ENCODE measurements at places on chromosomes 3 and 15. TPM values are rescaled to one million over a fixed set of nuclear protein-coding genes. Genes with fewer than 3 reads are reported as not detected.
A peak's percentile ranks its signal among the peaks of the same experiment; 100 is the strongest.

Gene NEK11
- total RNA-seq: 4.9 TPM

Gene AGBL1
- 0.05 TPM for total RNA-seq

GRCh38 chr15:92636908-92637481, 18.6 kb downstream of the FAM174B start:
- H3K4me3 ChIP-seq: no peak overlapping the region
- H3K4me1 ChIP-seq: peaks cover 11% of the 10 kb centered on the region
- no peak for DNase-seq
- H3K27ac ChIP-seq: no peak overlapping the region

DNA sequence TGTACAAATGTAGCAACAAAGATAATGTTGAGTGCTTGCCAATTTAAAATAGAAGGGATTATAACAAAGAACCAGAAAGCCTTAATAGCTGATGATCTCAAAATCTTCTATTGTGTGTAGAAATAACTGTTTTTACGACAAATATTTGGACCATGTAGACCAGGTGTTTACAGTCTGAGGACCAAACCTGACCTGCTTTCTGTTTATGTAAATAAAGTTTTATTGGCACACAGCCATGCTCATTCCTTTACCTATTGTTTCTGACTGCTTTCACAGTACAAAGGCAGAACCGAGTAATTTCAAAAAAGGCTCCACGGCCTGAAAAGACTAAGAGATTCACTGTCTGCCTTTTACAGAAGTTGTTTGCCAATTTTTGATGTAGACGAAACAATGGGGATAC, 91.8 kb downstream of the GOLIM4 start:
- no peaks in the 10 kb centered on the region for H3K27me3 ChIP-seq
- no peak overlapping the region for H3K27ac ChIP-seq
- peaks cover 3% of the 10 kb centered on the region for H3K36me3 ChIP-seq

DNA sequence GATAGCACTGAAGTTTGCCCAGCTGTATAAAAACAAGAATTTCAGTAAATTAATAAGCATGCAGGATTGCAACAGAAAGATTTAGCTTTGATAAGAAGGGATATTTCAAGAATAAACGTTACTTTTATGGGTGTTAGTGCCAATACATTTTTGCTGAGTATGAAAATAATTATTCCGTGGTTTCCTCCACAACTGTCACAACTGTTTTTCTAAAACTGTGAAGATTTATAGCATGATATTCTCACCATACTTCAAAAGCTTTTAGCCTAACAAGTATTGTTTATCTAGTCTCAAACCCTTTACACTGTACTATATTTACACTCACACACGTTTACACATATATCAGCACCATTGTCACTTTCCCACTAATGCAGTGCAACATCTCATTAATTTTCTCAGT, 200.5 kb downstream of the TPRG1 start:
- H3K4me1 ChIP-seq: no peaks in the 10 kb centered on the region
- no peaks in the 10 kb centered on the region for H3K36me3 ChIP-seq
- no peak for DNase-seq
- no peaks in the 10 kb centered on the region for H3K27me3 ChIP-seq
- no peak overlapping the region for H3K4me3 ChIP-seq
- no peak overlapping the region for H3K27ac ChIP-seq

Gene MITF
- 2.7 TPM for total RNA-seq

GRCh38 chr3:196517919-196518318, 2.8 kb upstream of the SMCO1 start:
- peaks cover 25% of the 10 kb centered on the region for H3K36me3 ChIP-seq
- no peak for DNase-seq
- H3K27ac ChIP-seq: no peak overlapping the region
- H3K27me3 ChIP-seq: no peaks in the 10 kb centered on the region

Gene GPR27
- 9.4 TPM for total RNA-seq

DNA sequence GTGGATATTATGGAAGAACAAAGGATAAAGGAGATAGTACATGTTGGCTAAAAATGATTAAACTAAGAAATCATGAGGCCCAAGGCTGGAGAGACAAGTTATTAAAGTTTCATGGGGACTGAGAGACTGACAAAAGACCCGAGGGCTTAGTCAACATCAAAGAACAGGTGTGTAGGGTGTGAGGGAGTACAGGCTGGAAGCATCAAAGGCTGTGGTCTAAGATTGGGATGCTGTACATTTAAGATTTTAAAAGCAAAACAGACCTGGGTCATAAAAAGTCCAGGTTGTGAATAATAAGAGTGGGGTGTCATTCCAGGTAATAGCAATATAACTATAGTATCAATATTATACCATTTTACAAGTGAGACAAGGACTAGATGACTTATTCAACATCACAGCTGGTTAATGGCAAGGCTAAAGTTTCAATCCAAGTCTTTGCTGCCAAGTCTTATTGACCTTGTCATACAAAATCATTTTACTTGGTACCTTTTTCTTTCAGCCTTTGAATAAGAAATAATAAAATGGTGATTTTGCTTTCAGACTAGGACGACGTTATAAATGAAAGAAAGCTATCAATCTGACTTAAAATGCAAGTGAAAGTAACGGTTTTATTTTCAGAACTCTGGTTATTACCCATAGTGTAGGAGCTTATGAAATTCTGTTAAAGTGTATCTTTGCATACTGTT, 211.6 kb downstream of the TNIK start:
- no peak overlapping the region for H3K27ac ChIP-seq
- DNase-seq: no peak
- H3K27me3 ChIP-seq: no peaks in the 10 kb centered on the region
- no peaks in the 10 kb centered on the region for H3K4me1 ChIP-seq
- no peak overlapping the region for H3K4me3 ChIP-seq

- H3K4me3 ChIP-seq: no peak overlapping the region
- no peaks in the 10 kb centered on the region for H3K4me1 ChIP-seq
- no peak overlapping the region for H3K27ac ChIP-seq
These were observed 113.2 kb upstream of the FGF7 start for GRCh38 chr15:49309889-49310288.

DNA sequence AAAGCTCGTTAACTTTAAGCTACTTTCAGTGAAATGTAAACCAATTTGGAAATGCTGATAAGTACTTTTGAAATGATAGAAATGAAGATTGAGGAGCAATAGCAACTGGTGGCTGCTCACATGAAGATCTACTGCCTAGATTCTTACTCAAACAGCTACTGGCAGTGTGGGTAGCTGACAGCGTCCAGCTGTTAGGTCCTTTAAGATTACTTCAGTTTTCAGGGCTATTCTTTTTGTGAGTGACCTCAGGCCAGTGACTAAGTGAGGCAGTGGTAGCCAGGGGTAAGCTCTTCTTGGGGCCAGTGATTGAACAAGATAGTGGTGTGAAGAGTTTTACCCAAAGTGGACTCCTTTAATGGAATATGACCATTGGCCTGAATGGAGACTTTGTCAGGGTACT, 41.3 kb downstream of the NECTIN3 start:
- DNase-seq: no peak
- no peak overlapping the region for H3K4me3 ChIP-seq
- H3K36me3 ChIP-seq: peaks cover 7% of the 10 kb centered on the region

DNA sequence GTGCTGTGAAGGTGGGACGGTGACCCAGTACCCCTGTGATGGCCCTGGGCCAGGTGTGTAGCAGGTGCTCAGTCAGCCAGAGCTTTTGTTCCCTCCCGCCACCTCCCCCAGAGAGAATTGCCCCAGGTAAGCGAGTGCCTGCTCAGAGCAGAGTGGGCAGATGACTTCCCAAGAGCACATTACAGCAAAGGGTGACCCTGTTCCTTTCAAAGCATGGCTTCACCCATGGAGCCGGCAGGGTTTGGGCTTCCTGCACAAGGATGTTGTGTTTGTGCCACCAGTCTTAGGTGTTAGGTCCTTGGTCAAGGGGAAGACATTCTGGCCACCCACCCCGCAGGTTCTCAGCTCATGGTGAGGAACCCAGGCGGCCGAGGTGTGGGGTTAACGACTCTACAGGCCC, 30.7 kb downstream of the SLC6A6 start:
- H3K27ac ChIP-seq: peak overlapping the region; percentile 88
- no peaks in the 10 kb centered on the region for H3K36me3 ChIP-seq
- peaks cover 64% of the 10 kb centered on the region for H3K4me1 ChIP-seq
- no peaks in the 10 kb centered on the region for H3K27me3 ChIP-seq

Gene PCSK6
- total RNA-seq: 4.5 TPM

Measured in neural crest cell (in vitro differentiated cells).